ENCODE measurements at places on chromosomes 2 and 18.

DNA sequence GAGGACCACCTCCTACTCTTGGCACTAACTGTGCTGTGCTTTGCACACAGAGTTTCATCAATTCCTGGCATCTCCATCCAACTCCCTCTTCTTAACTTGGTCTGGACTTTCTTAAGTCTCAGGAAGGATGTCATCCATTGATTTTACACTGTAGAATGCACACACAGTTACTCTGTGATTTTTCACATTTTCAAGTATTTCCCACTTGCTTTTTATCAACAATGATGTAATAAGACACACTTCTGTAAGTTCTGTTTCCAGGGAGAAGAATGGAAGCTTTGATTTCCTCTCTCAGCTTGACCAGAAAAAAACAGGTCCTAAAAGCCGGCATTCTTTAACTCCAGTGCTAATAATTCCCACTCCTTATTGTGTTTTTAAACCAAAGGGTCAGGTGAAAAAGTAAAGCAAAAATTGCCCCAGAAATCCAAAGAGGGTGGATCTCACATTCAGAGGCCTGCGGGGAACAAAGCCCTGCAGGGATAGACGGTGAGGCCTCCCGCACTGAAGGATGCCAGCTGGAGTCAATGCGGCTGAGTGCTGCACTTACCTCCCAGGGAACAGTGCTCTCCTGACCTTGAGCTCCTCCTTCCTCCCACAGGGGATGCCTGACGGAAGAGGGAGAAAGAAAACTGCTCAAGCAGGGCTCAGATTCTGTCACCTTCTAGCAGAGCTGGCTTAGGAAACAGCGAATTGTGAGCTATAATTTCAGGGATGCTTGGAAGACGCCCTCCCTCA, 83.1 kb downstream of the PDCL3 start:
- DNase-seq: no peak

DNA sequence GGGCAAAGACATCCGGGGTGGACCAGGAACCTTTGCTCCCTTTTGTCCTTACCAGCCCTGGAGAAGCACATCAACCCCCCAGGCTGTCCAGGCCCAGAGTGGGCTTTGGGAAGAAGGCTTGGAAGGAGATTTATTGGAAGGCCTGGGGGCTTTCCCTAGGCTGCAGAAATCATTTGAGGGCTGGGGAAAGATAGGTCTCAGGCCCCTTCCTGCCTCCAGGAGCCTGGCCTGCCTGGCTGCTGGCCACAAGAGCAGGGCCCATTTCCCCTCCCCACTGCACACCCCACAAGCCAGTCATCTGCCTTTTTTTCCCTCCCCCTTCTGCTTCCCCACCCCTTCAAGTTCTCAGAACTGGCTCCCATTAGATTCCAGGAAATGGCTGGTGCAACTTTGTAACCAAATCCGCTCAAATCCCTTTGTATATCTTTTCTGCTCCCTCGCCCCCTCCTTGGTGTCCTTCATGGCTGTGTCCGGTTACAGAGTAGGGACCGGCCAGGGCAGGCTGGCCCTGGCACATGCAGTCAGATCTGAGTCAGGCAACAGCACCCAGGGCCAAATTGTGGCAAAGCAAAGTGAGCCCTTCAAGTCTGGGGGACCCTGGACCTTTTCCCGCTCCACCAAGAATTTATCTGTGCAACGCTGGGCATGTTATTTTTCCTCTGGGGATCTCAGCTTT, 20.8 kb upstream of the TNP1 start:
- DNase-seq: no peak

GRCh38 chr2:20674974-20675679, 8.2 kb downstream of the GDF7 start:
- no peak for DNase-seq

- DNase-seq: no peak
Measured at GRCh38 chr2:7016148-7016547, 98.9 kb downstream of the RNF144A start.

DNA sequence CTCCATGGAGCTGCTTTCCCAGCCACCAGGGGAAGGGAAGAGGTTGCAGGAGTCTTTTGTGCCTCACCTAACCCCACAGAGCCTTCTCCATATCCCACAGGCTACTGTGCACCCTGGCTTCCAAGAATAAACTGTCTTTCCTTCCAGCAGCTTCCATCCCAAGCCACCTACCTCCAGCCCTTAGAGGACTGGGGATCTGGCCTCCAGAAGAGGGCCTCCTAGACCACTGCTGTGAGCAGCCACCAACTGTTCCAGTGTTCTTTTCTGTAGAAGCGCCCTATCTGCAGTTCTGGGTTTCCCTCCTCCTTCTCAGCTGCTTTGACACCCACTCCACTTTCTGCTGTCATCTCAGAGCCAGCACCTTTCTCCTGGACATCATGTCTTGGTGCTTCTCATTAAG, 30.7 kb upstream of the REG3G start:
- DNase-seq: no peak

DNA sequence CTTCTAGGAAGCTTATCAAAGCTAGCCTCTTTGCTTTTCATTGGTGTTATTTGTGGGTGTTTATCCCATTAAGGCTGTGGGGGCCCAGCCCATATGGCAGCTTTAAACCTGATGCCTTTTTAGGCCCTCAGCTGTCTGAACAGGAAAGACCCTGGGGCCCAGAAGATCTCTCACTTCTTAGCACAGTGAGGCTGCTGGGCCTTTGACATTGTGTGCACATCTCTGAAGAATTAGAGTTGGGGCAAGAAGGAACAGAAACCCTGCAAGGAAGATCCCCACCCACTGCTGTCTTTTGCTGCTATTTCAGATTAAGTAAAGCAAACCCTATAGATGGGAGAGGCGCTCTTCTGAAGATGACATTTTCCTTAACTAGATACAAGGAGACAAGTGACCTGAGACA, 250.0 kb downstream of the SMAD2 start:
- no peak for DNase-seq

GRCh38 chr2:23618265-23618664, 233.3 kb downstream of the KLHL29 start:
- no peak for DNase-seq

DNA sequence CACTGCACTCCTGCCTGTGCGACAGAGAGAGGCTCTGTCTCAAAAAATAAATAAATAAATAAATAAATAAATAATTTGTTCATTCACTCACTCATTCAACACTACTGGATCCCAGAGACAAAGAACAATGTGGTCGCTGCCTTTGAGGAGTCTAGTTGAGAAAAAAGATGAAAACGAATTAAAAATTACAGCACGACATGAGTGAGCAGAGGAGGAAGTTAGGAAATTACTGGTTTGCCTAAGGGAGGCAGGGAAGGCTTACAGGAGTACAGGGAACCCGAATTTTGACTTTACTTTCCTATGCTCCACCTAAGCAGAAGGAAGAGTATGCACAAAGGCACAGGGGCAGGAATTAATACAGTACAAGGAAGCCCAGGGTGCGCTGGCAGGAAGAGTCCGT, 4.2 kb upstream of the KCMF1 start:
- no peak for DNase-seq

DNA sequence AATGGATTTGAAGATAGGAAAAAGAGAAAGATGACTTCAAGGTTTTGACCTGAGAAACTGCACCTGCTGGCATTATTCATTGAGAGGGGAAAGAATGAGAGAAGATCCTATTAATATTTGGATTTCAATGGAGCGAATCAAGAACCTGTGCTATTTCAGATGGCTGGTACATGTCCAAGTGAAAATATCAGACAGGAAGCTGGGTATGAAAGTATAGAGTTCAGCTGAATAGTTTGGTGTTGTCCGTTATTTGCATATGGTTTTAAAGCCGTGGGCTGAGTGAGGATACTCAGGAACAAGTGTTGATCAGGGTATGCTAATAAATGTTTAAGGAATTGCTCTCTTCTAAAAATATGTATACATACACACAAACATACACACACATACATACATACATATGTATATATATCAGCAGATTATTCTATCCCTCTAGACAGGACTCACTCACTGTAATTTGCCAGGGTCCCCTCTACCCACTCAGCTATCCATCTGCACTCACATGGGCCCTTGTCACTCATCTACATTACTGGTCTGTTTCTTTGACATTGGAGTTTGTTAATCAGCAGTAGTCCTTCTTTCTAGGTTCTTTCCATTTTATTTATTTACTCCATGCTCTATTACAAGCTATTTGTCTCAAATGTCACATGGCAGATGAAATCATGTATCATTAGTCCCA, 33.9 kb upstream of the IKZF2 start:
- DNase-seq: no peak

DNA sequence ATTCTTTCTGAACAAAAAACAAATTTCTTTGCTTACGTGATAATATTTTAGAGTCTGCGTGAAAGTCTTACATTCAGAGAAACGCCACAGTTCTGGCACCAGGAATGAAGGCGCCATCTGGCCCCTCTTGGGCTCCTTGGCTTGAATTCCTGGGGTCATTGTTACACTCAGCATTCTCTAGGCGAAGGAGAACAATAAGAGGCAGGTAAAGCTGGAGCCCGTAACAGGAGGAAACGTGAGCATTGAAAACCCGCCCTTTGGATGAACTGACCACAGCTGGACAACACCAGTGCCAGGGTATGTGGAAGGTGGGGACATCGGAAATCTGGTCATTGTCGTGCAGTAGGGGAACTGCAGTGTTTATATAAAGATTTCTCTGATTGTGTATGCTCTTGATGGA, 144.8 kb downstream of the RNF152 start:
- no peak for DNase-seq

- no peak for DNase-seq
Measured at GRCh38 chr2:206535260-206535986, 92.1 kb downstream of the ADAM23 start.

DNA sequence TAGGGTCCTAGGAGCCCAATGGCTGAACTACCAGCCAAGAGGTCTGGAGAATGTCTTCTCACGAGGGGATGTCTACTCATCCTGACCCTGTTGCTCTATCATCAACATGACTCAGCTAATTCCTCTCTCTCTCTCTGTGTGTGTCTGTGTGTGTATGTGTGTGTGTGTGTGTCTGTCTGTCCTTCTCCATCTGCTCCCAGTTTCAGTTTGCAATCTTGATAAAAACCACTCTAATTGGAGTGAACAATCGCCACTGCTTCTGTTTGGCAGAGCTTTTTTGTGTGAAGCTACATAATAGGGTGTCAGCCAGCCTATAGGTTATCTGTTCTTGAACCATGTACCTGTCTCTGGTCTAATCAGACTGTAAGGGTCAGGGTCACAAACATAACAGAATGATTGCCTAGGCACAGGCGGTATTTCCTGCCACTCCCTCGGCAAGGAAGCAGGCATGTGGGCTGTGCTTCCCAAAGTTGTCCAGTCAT, 219.8 kb downstream of the SH3BP4 start:
- DNase-seq: no peak

GRCh38 chr2:73079636-73080035, 8.1 kb upstream of the SFXN5 start:
- no peak for DNase-seq

GRCh38 chr2:222978850-222979249, 73.1 kb upstream of the KCNE4 start:
- no peak for DNase-seq

DNA sequence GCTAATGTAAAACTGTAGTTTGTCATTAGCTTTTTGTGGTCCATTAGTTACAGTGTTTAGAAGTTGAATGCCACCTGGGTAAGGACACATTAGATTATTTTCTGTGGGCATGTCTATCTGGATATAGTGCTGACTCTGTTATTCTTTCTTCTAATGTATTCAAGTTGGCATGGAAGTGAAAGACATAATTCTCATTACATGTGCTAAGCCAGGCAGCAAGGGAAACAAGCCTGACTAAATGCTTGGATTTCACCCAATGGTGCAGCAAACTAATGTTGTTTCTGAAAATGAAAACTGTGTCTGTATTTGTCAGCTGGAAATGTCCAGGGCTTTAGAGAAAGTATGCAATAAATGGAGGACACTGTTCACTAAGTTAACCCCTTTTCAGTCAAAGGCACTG, 100.7 kb downstream of the NUP35 start:
- DNase-seq: no peak

DNA sequence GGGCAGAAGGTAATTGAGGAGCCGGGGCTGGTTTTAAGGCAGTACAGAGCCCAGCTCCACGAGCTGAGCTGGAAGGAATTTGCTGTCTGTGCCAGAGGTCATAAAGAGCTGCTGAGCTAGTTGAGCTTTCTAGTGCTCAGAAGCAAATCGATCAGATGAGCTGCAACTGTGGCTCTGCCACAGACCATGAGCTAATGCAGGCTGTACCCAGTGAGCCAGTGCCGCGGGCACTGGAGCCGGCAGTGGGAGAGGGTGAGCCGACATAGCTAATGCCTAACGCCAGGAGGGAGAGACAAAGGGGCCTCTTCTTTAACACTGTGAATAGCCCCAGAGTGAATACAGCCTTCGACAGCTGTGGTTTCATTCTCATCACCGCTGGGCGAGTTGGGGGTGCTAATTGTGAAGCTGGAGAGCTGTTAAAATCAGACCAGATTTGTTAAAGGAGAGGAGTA, 410.1 kb upstream of the TCF4 start:
- DNase-seq: no peak

DNA sequence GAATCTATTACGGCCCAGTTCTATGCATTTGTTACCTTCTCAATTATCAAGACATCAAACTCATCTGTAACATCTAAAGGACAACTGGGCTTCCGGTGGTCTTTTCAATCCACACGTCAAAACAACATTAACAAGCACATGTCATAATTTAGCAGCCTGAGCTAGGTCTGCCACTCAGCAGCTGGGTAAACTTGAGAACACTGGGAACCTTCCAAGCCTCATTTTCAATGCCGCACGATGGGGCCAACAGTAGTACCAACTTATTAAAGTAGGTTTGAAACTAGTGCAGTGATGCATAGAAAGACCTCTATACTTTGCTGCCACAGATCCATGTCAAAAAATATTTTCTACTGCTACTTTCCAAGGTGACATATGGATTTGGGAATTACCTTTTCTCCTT, 60.4 kb downstream of the COL4A4 start:
- DNase-seq: no peak

GRCh38 chr2:241933179-241933911, 63.8 kb downstream of the RTP5 start:
- no peak for DNase-seq

DNA sequence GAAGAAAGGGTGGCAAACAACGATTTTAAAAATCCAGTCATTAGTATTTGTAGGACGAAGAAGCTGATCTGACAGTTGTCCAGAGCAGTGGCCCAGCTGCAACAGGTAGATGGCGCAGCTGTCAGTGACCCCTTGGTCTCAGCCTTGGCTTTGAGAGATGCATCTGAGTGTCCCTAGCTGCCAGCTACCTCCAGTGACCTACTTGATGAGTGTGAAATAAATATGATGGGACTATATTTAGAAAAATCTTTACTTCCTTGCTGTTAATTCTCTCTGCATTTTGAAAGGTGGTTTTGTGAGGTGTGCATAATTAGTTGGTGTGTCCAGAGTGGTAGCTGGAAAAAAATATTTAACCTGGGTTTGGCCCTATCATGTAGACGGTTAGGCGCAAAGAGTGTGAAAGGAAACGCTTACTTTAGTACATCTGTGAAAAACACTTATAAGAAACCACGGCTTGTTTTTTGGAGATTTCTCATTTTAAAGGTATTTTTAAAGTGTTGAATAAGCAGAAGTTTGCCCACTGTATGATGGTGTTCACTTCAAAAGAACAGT, 963 bp downstream of the INPP1 start:
- no peak for DNase-seq

- no peak for DNase-seq
Measured at GRCh38 chr2:17765398-17765797, 11.5 kb downstream of the GEN1 start.

Data from NCI-H1436 treated with DMSO at 0.1 percent for 48 hours (cell line).